ENCODE measurements at places on chromosomes 5 and 9.

DNA sequence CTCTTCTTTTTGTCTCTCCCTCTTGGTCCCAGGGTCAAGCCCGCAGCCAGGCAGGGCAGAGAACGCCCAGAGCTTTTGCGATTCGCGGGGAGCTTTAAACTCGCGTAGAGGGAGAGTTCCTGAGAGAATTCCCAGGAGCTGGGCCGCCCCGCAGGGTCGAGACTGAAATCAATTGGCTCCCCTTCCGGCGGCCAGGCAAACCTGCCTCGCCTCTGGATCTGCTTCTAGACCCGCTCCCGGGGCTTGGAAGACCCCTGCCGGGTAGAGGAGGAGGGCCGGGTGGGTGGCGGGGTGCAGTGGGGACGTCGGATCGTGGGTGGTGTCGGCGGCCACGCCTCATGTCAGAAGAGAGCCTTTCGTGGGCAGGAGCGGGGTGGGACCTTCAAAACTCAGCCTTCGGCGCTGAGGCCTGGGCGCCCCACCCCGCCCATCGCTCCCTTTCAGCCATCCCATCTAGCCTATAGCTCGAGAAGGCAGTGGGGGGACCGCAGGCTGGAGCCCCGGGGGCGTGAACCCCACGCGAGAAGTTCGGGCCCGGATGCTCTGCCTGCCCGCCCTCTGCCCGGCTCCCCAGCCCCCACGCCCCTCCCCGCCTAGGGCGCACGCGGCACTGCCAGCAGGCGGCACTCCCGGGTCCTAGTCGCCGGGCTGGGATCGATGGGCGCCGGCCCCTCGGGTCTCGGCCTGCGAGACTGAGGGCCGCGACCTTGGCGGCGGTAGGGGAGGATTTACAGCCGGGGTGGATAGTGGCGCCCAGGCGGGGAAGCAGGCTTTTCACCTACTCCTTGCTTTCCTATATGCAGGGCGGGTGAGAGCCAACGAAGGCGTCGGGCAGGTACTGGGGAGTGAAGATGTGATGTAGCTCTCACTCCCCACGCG, 6.1 kb downstream of the PRDM6 start:
- DNase-seq: no peak

DNA sequence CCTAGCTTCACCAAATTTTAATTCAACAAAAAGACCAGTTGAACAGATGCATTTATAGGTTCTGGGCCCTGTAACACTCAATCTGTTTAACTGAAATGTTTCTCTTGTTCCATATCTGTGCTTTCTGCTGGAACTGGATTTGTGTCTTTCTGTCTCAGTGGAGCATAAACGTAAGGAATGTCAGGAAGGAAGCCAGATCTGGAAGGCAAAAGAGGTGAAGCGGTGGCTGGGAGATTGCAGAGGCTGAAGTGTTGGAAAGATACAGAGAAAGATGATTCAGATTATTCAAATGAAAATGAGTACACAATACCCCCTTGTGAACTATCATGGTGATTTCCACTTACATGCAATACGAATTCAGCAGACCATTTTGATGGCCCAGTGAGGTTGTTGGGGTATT, 406.8 kb downstream of the BRINP1 start:
- DNase-seq: no peak

GRCh38 chr9:129702589-129703520, 37.4 kb downstream of the PRRX2 start:
- DNase-seq: peak; percentile 38

- DNase-seq: no peak
Measured at GRCh38 chr9:4137234-4137633, 162.6 kb downstream of the GLIS3 start.

- no peak for DNase-seq
Measured at GRCh38 chr5:39368116-39368515, 3.8 kb upstream of the C9 start.

GRCh38 chr9:69452110-69452782, 127.2 kb downstream of the ENTREP1 start:
- no peak for DNase-seq

- DNase-seq: peak; percentile 63
Measured at GRCh38 chr9:114954956-114955582, 24.7 kb upstream of the TNFSF8 start.

DNA sequence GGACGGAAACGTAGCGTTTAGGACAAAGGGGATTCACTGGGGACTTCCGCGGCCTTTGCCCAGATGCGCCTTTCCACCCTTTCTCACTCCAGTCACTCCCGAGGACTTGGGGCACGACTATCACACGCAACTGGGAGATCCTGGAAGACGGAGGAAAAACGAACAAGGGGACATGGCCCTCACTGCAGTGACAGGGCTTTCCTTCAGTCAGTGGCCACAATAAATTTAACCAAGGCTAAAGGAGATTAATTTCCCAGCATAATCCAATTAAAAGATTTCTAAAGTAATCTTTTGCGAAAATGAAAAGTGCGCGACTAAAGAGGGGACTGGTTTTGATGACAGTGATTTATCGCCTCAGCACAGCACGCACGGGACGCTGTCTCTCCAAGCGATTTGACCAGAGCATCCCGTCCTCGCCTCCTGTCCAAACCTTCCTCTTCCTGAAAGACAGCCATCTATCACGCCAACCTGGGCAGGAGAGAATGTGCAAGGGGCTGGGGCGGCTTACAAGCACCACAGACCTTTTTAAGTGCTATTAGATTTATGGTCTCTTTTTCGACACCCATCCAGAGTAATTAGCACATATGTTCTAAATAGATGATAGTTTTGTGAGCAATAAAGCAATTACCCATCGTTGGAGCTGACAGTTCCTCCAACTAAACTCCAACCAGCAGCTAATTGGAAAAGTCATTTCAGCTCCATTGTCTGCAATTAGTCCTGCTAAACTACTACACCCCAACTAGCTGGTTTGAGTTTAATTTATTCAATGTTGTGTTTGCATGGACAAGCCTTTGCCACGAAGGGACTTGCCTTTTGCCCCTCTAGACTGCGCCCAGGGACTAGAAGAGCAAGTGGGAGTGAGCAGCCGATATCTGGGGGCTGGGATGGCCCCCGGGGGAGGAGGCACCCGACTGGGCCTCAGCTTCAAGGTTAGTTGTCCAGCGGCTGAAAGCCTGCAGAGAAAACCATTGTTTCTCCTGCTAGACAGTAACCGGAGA, 7.4 kb downstream of the NR2F1-AS1 start:
- no peak for DNase-seq

DNA sequence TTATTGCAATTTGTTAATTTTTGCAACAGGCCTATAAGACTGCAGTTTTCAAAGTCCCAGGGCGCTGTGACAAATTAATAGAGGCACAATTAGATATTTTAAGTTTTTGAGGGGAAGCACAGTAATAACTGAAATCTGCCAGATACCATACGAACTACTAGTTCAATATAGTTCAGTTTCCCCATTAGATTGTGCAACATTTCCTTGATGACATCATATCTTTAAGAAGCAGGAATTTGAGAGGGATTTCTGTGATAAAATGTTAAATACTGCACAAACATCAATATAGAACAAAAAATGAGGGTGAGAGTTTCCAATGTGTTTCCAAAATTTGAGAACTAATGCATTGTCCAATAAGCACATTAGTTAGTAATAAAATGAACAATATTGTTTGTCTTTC, 56.7 kb upstream of the GRIN3A start:
- peak; percentile 1 for DNase-seq

DNA sequence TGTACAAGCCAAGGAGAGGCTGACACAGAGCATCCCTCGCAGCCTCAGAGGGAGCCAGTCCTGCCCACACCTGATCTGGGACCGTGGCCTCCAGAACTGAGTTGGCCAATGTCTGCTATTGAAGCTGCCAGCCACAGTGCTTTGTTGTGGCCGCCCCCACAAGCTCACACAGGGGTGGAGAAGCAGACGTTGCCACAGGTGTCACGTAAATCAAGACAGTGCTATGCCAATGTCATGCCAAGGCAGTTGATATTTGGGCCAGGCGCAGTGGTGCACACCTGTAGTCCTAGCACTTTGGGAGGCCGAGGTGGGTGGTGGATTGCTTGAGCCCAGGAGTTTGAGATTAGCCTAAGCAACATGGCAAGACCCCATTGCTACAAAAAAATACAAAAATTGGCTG, 17.3 kb upstream of the TERT start:
- DNase-seq: no peak

GRCh38 chr9:121783521-121784507, 132.4 kb downstream of the DAB2IP start:
- DNase-seq: no peak

DNA sequence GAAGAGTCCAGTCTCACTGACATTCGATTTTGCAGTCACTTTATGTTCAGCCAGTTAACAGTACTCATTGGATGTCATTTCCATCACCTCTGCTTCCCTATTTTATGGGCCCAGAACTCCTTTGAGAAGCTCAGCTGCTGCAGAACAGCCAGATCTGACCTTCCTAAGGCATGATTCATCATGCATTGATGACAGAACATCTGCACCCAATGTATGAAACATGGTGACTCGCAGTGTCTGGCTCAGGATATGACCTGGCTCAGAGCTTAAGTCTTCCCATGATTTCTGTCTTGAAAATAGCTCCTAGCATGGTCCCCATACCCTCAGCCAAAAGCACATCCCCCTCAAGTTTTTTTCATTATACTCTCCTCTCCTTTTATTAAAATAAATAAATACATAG, 92.6 kb upstream of the TRIM32 start:
- DNase-seq: peak; percentile 44

GRCh38 chr5:81728301-81728700, 22.6 kb downstream of the SSBP2 start:
- DNase-seq: peak; percentile 16
